ENCODE measurements at places on chromosomes 6 and 20.

DNA sequence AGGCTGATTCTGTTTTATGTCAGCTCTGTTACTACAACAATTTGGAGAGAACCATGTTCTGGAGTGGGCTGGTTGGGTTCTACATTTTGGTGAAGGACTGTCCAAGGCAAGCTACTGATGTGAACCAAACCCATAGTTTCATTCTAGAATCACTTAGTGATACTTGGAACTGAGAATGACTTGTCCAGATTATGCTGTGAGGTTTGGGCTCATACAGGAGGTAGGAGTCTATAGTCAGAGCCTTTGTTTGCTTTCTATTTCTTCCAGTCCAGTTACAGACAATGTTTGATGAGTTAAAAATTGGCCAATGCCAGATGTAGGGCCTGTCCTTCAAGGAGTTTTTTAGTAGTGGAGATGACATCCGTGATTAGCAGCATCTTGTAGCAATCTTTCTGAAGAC lies 97.9 kb downstream of the LRRC1 start:
- no peak for DNase-seq

DNA sequence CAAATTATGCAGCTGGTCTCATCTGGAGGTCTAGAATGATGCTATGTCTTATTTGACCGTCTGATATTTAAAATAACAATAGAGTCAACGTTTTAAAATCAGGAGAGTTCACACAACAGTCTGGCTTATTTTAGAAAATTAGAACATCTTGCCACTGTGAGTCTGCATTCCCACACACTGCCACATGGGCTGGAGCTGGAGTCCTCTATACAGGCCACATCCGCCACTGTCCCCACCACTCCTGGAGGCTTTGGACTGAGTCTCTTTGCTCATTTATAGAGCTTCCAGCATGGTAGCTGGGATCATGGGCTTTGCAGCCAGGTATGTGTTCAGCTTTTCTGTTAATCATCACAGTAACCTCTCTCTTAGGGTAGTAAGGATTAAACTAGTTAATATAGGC lies 68.8 kb upstream of the ZNFX1 start:
- DNase-seq: no peak

DNA sequence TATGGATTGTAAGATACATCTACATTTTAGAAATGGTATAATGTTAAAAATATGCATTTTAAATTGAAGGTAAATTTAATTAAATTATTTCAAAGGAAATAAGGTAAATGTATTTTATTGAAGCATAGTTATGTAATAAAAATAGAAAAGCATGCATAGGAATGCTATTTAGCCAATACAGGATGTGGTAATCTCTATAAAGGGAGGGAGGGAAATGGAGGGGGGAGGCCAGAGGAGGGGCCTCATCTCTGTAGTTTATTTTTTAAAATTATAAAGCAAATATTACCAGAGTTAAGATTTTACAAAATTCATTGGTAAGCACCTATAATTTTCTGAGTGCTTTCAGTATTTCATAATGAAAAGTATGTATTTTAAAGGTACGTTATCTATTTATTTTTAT lies 27.2 kb downstream of the SLC16A10 start:
- no peak for DNase-seq

- peak; percentile 84 for DNase-seq
Observed at GRCh38 chr6:26421259-26422144, 18.8 kb upstream of the BTN3A3 start.

GRCh38 chr6:74598462-74599393 lies 607.1 kb downstream of the COL12A1 start:
- DNase-seq: peak; percentile 10

- DNase-seq: no peak
Observed at GRCh38 chr6:167487749-167488664, 163.1 kb downstream of the TTLL2 start.

GRCh38 chr6:166624275-166624674 lies 2.8 kb downstream of the RPS6KA2 start:
- DNase-seq: no peak

- no peak for DNase-seq
Observed at GRCh38 chr6:27119761-27120160, 127.7 kb upstream of the PRSS16 start.

DNA sequence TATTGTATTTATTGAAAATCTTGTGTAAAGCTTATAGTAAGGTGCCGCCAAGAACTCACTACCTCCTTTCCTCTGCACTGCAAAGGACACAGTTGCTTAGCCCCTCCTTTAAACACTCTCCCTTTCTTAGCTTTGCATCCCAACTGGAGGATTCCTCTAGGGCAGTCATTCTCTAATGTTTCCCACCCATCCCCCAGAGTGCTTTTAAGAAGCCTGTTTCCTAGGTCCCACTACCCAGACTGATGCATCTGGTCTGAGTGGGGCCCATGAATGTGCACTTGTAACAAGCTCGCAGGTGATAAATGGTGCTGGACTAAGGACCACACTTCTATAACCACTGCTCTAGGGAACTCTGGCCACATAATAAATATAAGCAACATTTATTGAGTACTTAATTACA lies 55.2 kb downstream of the B4GALT5 start:
- no peak for DNase-seq

DNA sequence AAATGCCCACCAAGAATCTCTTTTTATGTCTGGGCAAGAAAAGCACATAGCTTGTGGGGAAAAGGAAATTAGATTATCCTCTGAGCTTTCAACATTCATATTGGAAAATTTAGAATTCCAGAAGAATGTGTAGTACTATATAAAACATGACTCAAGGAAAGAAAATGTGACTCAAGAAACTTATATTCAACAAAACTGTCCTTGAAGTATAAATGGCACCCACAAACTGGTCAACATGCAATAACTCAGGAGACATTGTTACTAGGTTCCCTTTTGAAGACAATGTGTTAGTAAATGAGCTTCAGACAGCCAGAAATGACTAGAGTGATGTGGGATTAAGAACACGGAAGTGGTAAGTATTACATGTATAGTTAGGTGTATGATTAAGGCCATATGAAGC lies 26.1 kb upstream of the TINAG start:
- peak; percentile 38 for DNase-seq

- DNase-seq: no peak
Observed at GRCh38 chr6:154682633-154683125, 50.5 kb upstream of the SCAF8 start.

GRCh38 chr20:47205577-47206123 lies 150.8 kb downstream of the ZMYND8 start:
- DNase-seq: peak; percentile 74

DNA sequence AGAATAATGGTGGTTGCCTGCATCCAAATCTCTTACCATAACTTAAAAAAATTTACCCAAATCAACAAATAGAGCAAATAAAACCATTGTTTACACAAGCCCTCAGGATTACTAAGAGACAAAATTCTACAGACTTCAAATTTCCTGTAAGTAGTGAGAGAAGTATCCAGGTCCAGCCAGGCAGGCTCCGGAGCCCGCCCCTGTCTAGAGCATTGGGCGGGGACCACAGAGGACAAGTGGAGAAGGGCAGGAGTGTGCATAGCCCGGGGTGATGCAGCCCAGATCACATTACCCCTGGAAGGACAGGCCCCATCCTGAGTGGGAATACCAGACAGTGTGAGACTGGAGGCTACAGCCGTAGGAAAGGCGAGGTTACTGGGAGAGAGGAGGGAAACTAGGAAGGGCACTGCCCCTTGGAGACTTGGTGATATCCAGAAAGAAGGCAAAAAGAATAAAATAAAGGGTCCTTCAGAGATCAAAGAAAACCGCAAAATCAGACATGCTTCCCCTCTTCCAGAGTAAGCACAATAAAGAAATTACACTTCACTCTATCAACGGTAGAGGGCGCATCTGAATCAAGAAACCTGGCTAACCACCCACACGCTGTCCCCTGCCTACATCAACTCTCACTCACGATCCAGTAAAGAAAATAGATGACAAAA lies 26.6 kb downstream of the RIN2 start:
- DNase-seq: peak; percentile 68

- no peak for DNase-seq
Observed at GRCh38 chr6:42278131-42278853, 60.6 kb upstream of the MRPS10 start.

DNA sequence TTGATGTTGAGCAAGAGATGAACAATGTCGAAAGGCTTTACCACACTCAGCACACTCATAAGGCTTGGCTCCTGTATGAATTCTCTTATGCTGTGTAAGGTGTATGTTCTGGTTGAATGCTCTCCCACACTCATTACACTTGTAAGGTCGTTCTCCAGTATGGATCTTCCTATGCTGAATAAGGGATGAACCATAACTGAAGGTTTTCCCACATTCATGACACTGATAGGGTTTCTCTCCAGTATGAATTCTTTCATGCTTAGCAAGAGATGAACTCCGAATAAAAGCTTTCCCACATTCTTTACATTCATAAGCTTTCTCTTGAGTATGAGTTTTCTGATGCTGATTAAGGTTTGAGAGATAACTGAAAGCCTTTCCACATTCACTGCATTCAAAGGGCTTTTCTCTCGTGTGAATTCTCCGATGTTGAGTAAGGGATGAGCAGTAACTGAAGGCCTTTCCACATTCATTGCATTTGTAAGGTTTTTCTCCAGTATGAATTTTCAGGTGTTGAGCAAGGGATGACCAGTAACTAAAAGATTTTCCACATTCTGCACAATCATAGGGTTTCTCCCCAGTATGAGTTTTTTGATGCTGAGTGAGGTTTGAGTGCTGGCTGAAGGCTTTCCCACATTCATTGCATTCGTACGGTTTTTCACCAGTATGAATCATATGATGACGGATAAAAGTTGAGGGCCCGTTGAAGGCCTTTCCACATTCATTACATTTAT lies 21.1 kb downstream of the ZNF184 start:
- no peak for DNase-seq

GRCh38 chr6:37741757-37742400 lies 44.2 kb upstream of the MDGA1 start:
- peak; percentile 43 for DNase-seq

- no peak for DNase-seq
Observed at GRCh38 chr6:39930540-39930939, 3.7 kb downstream of the MOCS1 start.

GRCh38 chr6:45704056-45704800 lies 311.4 kb downstream of the CLIC5 start:
- no peak for DNase-seq

GRCh38 chr6:4212588-4212987 lies 77.2 kb upstream of the ECI2 start:
- no peak for DNase-seq

- no peak for DNase-seq
Observed at GRCh38 chr6:5751525-5752390, 255.0 kb downstream of the NRN1 start.

- DNase-seq: peak; percentile 75
Observed at GRCh38 chr6:1485678-1486077, 96.3 kb downstream of the FOXF2 start.

DNA sequence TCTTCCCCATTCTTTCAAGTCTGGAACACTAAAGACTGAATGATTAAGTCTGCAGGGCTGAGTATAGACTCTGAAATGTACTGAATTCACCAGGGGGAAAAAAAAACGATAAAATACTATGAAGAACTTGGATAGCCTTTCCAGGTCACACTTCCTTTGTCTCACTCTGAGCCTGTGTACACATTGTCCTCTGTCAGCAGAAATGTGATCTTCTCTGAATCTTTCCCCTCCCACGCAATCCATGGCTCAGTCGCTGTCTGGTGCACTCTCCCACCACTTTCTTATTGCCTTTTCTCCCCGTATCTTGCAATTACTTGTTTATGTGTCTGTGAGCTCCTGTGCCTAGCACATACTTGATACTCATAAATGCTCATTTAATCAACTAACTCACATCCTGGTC lies 212.6 kb upstream of the RSPO3 start:
- no peak for DNase-seq

- no peak for DNase-seq
Observed at GRCh38 chr6:157298216-157298724, 25.0 kb downstream of the TMEM242 start.

DNA sequence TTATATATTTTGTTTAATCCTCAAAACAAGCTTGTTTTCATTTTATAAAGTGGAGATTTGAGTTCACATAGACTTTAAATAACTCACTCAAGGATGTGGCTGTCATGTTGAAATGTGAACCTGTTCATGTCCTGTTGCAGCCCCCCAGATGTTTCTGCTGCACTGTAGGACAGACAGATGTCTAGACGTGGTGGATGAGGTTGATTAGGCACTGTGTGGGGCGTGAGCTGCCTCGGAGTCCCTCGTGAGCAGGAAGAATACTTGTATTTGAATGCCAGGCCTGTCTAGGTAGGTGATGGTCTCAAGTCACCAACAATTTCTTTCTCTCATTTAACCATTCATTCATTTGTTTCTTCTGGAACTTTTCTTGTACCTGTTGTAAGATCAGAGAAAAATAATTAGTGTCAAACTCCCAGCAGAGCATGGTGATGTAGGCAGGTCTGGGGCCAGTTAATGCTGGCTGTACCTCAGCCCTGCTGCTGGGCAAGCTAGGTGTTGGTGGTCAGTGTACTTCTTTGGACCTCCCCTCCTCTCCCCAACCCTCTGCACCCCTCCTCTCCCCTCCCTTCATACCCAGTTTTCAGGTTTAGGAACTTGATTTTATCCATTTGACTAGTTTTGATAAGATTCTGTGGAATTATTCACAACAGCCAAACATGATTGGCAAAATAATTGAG lies 34.0 kb downstream of the AFDN start:
- DNase-seq: no peak

DNA sequence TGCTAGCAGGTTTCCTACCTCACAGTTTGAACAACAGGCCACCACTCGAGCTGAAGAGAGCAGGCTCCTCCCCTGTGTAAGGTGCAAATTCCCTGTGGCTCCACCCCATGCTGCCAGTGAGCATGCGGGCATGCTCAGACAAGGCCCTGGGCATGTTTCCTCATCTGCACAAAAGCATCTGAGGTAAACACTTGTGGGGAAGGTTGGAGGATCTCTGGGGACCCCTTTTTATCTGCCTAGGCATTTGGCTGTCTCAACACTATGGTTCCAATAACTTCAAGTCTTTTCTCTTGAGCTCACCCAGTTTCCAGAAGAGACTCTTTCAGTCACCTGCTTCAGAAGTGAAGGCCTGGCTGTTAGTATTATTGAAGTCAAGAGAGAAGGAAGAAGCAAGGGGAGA lies 9.4 kb downstream of the C6orf58 start:
- DNase-seq: no peak

GRCh38 chr6:127976796-127977195 lies 75.9 kb upstream of the THEMIS start:
- no peak for DNase-seq

DNA sequence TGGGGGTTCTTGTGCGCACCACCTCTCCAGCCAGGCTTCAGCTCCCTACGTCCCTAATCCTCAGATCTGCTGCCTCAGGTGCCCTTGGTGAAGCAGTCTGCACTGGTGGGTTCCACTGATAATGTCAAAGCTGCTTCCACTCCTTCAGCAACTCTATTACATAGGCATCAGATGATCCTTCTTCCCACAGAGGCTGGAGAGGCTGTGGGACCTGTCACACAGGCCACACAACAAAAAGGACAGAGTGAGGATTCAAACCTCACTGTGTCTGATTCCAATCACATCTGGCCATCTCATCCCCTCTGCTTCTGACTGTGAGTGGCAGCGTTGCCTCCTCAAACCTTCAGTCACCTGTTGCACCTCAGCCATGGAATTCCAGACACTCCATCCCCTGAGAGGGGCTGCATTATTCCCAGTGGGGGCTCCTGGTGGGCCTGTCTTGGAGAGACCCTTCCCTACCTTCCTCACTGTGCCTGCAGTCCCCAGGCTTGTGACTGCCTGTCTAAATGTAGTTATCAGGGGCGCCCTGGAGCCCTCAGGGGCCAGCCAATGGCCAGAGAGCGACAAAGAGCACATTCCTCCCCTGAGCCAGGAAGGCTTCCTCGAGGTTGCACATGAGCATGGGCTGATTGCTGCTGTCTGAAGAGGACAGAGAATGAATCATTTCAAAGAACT lies 211.4 kb upstream of the ECI2 start:
- no peak for DNase-seq
